ENCODE measurements at places on chromosomes 2 and 18.

DNA sequence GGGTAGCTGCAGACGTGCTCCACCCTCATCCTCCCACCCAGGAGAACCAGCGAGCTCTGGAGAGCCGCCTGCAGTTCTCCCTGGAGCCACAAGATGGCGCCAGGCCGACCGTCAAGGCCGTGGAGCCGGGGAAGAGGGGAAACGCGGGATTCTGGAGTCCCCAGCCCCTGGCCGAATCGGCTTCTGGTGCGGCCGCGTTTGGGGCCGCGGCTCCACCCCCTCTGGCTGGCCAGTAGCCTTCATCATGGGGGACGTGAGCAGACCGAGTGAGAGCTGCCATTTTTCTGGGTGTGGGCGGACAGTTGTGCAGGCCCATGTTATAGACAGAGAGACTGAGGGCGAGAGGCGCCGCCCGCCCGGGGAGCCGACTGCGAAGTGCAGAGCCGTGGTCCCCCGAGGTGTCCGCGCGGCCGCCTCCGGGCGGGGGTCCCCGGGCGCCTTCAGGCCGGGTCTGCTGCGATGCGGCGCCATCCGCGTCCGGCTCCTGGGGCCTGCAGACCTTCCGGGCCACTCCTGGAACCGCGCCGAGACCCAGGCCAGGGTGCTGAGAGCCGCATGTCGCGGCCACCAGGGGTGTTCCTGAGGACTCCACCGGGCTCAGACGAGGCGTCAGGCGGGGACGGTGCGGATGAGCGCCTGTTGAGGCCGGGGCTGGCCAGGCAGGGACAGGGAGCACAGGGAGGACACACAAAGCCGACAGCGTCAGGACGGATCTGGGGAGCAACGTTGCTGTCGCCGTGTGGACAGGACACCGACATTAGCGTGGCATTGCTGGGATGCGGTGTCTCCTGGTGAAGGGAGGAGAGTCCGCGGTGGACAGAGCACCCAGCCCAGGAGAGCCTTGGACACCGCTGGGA, 418.2 kb upstream of the HS6ST1 start:
- peak; percentile 70 for DNase-seq

DNA sequence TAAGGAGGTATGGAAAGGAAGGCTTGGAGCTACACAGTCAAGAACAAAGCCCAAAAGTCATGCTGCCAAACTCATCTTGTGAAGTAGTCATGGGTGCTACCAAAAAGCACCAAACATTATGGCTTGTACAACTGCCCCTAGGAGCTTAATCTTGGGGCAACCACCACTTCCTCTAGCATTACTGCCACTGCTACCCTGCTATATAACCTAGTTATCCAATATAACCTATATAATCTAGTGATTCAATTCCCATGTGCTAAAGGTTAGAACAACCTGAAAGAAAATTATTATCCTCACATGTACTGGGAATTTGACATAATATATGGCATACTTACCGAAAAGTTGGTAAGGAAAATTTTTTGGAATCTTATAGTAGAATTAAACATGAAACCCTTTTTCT, 102.6 kb upstream of the RBBP8 start:
- DNase-seq = no peak

- DNase-seq = no peak
Observed at GRCh38 chr2:78175645-78176044, 653.5 kb upstream of the LRRTM4 start.

DNA sequence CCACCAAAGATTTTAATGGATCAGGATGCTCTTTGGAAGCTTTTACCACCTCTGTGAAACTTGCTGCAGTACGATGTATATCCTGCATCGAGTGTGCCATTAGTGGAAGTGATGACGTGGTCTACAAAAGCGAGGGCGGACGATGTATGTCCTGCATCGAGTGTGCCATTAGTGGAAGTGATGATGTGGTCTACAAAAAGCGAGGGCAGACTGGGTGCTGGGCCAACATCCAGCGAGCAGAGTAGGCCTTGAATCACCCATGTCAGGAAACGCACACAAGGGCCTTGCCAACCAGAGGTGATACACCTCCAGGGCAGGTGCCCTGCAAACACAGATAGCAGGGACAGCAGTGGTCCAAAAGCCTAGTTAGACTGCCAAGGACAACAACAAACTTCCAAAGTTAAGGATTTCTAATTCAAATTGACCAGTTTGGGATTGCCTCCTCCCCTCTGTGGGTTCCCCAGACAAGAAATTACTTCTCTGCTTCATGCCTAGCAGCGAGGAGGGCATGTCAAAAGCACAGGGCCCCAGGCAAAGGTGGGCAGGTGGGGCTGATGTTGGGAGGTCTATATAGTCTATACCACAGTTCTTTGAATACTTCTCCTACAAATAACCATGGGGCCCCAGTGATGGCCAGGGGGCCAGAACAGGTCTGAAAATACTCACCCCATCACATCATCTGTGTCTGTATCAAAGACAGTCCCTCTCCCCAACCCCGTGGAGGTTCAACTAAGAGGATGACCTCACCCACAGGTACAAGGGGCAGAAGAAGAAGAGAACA, 70.2 kb downstream of the ADD2 start:
- no peak for DNase-seq

- DNase-seq = no peak
Observed at GRCh38 chr2:11963966-11964365, 217.5 kb downstream of the LPIN1 start.

DNA sequence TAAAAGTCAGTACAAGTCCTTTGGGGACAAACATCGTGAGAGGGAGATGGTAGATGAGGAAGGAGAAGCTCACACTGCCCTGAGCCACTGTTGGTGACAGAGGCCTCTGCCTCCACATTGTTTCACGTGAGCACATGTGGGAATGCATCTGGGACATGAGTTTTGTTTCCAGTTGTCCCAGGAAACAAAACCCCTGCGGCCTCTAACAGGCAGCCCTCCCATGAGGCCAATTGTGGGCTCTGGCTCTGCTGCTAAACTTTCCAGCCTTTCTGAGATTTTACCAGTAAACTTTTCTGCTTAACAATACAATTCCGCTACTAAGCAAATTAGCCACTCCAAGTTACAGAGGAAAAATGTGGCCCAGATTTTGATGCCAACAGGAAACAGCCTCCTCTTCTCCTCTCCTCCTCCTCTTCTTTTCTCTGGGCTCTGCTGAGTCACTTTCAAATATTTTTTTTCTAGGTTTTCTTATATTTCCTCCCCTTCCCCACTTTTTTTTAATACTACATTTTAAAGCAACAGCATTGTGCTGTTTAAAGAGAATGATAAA, 23.4 kb upstream of the LRRC30 start:
- DNase-seq = no peak

GRCh38 chr2:6922201-6922656, 5.0 kb downstream of the RNF144A start:
- DNase-seq = no peak

DNA sequence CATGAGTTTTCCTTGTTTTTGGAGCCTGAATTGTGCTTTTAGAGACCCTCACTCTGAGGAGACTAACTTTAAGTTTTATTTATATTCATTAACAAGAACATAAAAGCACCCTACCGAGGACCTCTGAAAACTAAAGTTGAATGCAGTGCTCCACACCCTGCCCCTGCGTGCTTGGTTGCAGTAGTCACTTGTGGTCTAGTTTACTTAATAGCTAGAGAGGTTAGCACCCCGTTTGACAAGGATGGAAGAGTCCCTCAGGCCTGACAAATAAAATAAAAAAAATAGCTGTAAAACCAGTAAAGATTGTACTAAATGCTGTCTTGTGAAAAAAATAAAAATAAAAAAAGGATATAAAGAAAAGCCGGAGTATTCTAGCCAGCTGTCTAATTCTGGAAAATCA, 395.2 kb downstream of the MTX2 start:
- DNase-seq = no peak

DNA sequence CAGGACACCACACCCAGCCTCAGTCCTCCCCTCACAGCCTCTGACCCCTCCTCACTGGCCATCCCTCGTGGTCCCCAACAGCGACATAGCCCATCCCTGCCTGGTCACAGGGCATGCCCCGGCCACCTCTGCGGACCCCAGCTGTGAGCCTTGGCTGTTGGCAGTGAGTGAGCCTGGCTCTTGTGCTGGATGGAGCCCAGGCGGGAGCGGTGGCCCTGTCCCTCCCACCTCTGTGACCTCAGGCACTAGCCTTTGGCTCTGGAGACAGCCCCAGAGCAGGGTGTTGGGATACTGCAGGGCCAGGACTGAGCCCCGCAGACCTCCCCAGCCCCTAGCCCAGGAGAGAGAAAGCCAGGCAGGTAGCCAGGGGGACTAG, 7.9 kb downstream of the DES start:
- no peak for DNase-seq

- DNase-seq = no peak
Observed at GRCh38 chr2:167187049-167187727, 298.9 kb downstream of the XIRP2 start.

DNA sequence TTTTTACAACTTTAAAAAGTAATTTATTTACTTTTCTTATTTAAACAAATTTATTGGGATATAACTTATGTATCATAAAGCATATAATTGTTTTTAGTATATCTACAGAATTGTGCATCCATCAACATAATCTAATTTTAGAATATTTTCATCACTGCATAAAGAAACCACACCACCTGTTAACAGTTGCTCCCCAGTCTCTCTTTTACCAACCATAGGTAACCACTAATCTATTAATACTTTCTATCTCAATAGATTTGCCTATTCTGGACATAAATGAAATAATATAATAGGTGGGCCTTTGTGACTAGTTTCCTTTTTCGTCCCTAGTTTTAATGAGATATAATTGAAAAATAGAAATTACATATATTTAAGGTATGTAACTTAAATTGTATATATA, 90.6 kb downstream of the ADAM23 start:
- no peak for DNase-seq

- no peak for DNase-seq
Observed at GRCh38 chr2:23350041-23350791, 34.8 kb upstream of the KLHL29 start.

DNA sequence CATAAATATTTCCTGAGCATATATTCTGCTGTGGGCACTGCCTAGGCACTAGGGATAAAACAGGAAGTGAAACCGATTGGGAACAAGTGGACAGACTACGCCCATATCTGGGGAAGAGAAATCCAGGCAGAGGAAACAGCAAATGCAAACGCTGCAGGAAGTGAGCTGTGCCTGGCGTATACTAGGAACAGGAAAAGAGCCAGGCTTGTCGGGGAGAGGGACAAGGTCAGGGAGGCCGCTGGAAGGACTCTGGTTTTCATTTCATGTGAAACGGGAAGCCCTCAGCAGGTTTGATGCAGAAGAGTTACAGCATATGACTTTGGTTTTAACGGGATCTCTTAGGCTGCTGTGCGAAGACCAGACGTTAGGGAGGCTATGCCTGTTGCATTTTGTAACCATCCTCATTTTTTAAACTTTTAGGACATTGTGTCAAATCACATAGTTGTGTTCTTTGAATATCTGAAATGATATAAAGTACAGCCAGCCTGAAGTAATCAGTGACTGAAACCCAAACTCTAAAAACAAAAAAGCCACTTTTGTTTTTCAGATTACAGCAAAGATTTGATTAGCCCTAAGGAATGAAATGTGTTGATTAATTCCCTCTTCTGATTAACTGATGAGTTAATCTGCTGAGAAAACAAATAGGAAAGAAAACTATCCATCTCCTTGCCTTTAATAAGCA, 110.2 kb upstream of the PIEZO2 start:
- DNase-seq = no peak

- no peak for DNase-seq
Observed at GRCh38 chr18:45553723-45554388, 61.4 kb upstream of the SLC14A2 start.

- DNase-seq = peak; percentile 18
Observed at GRCh38 chr2:20666304-20667150, at the start of gene GDF7. Gene GDF7 (plus strand): TSS chr2:20667144. CDS start chr2:20667240, 96 bp downstream.

GRCh38 chr2:99834426-99834825, 308.0 kb downstream of the AFF3 start:
- no peak for DNase-seq

- DNase-seq = no peak
Observed at GRCh38 chr2:229087267-229087666, 183.8 kb downstream of the PID1 start.

DNA sequence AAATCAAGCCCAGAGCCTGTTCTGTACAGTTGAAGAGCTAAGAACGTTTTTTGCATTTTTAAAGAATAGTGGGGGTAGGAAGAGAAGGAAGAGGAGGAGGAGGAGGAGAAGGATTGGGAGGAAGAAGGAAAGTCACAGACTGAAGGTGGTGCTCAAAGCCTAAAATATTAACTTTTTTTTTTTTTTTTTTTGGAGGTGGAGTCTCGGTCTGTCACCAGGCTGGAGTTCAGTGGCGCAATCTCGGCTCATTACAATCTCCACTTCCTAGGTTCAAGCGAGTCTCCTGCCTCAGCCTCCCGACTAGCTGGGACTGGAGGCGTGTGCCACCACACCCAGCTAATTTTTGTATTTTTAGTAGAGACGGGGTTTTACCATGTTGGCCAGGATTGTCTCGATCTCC, 18.3 kb upstream of the KLHL29 start:
- no peak for DNase-seq

DNA sequence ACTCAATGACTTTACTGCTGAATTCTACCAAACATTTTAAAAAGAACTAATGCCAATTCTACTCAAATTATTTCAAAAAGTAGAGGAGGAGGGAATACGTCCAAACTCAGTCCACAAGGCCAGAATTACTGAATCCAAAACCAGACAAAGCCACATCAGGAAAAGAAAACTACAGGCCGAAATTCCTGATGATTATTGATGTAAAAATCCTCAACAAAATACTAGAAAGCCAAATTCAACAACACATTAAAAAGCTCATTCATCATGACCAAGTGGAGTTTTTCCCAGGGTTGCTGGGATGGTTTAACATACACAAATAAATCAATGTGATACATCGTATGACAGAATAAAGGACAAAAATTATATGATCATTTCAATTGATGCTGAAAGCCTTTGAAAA, 103.9 kb upstream of the UBE2E3 start:
- no peak for DNase-seq

- no peak for DNase-seq
Observed at GRCh38 chr2:106876699-106877098, 9.3 kb downstream of the ST6GAL2 start.

- no peak for DNase-seq
Observed at GRCh38 chr2:157995117-157995516, 106.6 kb upstream of the UPP2 start.

- DNase-seq = no peak
Observed at GRCh38 chr2:77862120-77862519, 339.9 kb upstream of the LRRTM4 start.

- no peak for DNase-seq
Observed at GRCh38 chr18:26074246-26074645, 16.2 kb downstream of the SS18 start.
